T-helper 17 cell (primary cell): ENCODE measurements at places on chromosomes 6 and 20. TPM values are rescaled to one million over a fixed set of nuclear protein-coding genes. Genes with fewer than 3 reads are reported as not detected.

DNA sequence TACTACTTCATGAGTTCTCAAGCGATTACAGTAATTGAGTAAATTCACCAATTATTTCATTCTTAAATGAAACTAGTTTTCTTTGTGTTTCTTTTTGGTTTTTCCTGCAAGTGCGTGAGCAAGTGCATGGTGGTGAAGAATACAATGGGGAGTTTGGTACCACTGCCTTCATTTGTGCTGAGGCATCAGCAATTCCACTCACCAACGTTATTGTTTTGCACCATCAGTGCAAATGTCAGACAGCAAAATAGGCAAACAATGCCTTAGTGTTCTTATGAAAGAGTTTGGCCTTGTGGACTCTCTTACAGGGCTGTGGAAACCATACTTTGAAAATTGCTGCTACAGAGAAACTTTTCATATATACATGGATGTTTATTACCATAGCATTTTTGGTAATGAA, 8.2 kb downstream of the CDH26 start:
- no peak overlapping the region for H3K27ac ChIP-seq
- no peak for DNase-seq
- H3K4me1 ChIP-seq = peaks cover 2% of the 10 kb centered on the region
- H3K27me3 ChIP-seq = no peaks in the 10 kb centered on the region
- no peak overlapping the region for H3K4me3 ChIP-seq

- no peak overlapping the region for H3K27ac ChIP-seq
- H3K4me3 ChIP-seq = no peak overlapping the region
- no peaks in the 10 kb centered on the region for H3K36me3 ChIP-seq
- no peak for DNase-seq
- no peaks in the 10 kb centered on the region for H3K27me3 ChIP-seq
Observed at GRCh38 chr20:14232650-14233049, 104.8 kb downstream of the FLRT3 start.

- no peaks in the 10 kb centered on the region for H3K27me3 ChIP-seq
- no peak for DNase-seq
- H3K27ac ChIP-seq = no peak overlapping the region
- H3K4me3 ChIP-seq = no peak overlapping the region
Observed at GRCh38 chr20:8227293-8227692, 95.2 kb downstream of the PLCB1 start.

DNA sequence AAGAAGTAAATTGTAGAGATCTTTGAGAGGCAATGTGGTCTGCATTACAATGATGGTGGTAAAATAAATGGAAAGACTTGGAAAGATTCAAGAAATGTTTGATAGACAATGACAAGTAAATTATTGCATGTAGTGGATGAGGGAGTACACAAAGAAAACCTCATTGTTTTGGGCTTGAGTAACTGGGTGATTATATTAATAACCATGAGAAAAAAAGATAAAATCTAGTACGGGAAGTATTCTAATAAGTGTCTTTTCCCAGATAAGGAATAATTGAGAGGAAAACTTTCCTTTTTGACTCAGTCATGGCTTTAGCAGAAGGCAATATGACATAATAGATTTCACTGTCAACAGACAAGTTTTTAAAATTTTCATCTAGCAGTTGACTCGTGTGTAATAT, 993.0 kb downstream of the EYS start:
- no peaks in the 10 kb centered on the region for H3K4me1 ChIP-seq
- no peak overlapping the region for H3K27ac ChIP-seq
- no peaks in the 10 kb centered on the region for H3K27me3 ChIP-seq
- H3K36me3 ChIP-seq = no peaks in the 10 kb centered on the region
- no peak overlapping the region for H3K4me3 ChIP-seq

Gene DEFB126
- not detected for total RNA-seq

- H3K27me3 ChIP-seq = no peaks in the 10 kb centered on the region
- no peak overlapping the region for H3K27ac ChIP-seq
- no peaks in the 10 kb centered on the region for H3K36me3 ChIP-seq
- no peaks in the 10 kb centered on the region for H3K4me1 ChIP-seq
- H3K4me3 ChIP-seq = no peak overlapping the region
- no peak for DNase-seq
Observed at GRCh38 chr6:72042088-72042487, 155.7 kb downstream of the RIMS1 start.

DNA sequence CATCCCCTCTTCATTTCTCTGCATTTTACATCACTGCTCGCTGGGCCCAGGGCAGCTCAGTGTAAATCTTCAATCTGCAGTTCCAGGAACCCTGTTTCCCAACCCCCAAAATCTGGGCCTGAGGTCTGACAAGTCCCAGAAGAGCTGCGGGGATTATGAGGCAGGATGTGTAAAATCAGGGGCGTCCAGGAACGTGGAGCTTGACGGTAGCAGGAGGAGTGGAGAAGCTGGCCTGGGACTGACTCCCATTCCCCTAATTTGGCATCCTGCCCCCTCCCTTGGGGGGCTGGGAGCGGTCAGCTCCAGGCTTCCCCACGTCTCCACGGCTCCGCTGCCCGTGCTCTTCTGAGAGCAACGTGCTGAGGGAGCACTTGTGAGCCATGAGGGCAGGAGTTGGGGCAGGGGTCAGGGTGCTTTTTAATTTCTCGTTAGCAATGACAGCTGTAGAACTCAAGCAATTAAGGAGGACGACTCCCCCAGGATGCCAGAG, 23.4 kb upstream of the VEGFA start:
- no peak overlapping the region for H3K4me3 ChIP-seq
- H3K36me3 ChIP-seq = no peaks in the 10 kb centered on the region
- H3K27ac ChIP-seq = no peak overlapping the region
- peaks cover 38% of the 10 kb centered on the region for H3K27me3 ChIP-seq
